ENCODE measurements at places on chromosomes 2 and 18.

- no peak for DNase-seq
Measured at GRCh38 chr2:134260713-134261112, 6.8 kb downstream of the MGAT5 start.

DNA sequence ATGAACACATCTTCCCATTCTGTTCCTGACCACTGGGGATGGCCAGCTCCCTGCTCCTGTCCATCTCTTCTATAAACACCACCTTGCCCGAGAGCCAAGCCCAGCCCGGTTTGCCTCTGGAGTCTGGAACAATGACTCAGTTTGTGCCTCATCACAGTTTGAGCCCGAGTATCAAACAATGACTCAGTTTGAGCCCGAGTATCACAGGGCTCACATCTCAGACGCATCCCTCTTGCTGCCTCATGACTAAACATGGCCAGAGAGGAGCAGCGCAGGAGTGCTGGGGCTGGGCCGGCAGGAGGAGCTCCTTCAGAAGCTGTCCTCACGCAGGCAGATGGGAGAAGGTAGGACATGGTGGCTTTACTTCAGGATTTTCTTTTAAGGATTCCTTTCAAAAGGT lies 68.7 kb downstream of the PXDN start:
- DNase-seq = no peak

GRCh38 chr2:43480874-43481273 lies 115.0 kb downstream of the THADA start:
- no peak for DNase-seq

GRCh38 chr2:14952400-14952963 lies 320.0 kb downstream of the LRATD1 start:
- no peak for DNase-seq

GRCh38 chr18:76265497-76266235 lies 229.4 kb downstream of the ZNF516 start:
- DNase-seq = no peak

DNA sequence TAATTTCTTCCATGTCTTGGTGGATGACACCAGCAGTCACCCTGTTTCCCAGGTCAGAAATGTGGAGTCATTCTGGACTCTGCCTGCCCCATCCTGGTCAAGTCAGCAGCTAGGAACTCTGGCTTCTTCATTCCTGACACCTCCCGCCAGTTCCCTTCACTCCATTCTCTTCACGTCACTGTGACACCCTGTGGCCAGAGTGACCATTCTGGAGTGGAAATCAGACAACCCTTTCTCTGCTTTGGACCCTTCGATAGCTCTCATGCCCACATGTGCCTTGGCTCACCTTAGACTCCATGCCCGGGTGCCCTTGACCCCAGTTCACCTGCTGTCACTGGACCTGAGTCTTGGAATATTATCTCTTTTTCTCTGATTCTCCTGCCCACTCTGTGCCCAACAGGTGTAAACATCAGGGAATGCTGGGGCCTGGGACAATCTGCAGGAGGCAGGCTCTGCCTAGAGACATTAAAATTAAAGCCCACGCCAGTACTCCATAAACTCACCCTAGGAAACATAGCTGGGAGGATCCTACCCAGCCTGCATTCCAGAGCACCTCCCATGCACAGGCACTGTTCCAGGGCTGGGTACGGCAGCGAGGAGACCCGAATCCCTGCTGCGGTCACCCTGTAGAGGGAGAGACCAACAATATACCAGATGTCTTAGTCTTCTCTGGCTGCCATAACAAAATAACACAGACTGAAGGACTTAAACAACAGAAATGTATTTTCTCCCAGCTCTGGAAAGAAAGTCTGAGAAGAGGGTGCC lies 41.1 kb upstream of the FAHD2A start:
- no peak for DNase-seq

GRCh38 chr2:217491271-217491670 lies 511.5 kb downstream of the TNS1 start:
- no peak for DNase-seq

GRCh38 chr2:134261398-134262131 lies 7.7 kb downstream of the MGAT5 start:
- no peak for DNase-seq

- no peak for DNase-seq
Measured at GRCh38 chr2:143736904-143737303, 607.7 kb downstream of the ARHGAP15 start.

GRCh38 chr2:162579986-162580385 lies 236.1 kb downstream of the GCA start:
- DNase-seq = no peak

Data from NCI-H2081 (cell line).